ENCODE measurements at places on chromosomes 12 and 14. TPM values are rescaled to one million over a fixed set of nuclear protein-coding genes. Genes with fewer than 3 reads are reported as not detected.

The OR6C76 gene
- not detected for total RNA-seq

The GZMH gene
- total RNA-seq = not detected

The PRIMA1 gene
- 0.26 TPM for total RNA-seq

- H3K27me3 ChIP-seq = no peaks in the 10 kb centered on the region
- H3K27ac ChIP-seq = no peak overlapping the region
- H3K4me1 ChIP-seq = no peaks in the 10 kb centered on the region
These were observed 131.7 kb downstream of the VRK1 start for GRCh38 chr14:96928779-96929380.

DNA sequence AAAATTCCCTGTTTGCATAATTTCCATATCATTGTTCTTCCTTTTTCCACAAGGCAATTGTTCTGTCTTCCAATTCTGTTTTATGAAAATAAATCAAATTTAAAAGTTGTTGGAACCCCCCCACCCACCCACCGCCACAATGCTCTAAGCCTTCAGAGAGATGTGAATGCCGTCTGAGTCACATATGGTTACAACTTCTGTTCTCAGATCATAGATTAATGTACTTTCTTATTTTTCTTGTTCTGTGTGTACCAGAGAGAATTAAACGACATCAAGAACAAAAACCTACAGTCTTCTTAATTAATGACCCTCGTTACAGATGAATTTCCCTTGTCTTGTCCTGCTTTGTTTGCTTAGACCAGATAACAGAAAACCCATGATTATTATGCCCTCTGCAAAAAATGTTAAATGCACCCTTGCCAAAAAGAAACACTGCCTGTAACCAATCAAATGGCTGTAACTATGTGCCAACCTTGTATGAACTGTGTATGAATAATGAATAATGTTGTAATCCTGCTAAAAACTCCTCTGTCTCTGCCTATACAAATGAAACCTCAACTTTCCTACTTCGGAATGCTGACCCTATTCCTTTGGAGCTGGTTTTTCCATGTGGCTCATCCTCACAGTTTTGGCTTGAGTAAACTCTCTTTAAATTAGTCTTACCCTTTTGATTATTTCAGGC lies 14.0 kb downstream of the OR6S1 start:
- no peak overlapping the region for H3K27ac ChIP-seq
- no peak overlapping the region for H3K4me3 ChIP-seq
- H3K36me3 ChIP-seq = no peaks in the 10 kb centered on the region
- H3K27me3 ChIP-seq = no peaks in the 10 kb centered on the region
- DNase-seq = no peak
- H3K4me1 ChIP-seq = peaks cover 47% of the 10 kb centered on the region

- no peak for DNase-seq
- no peak overlapping the region for H3K4me3 ChIP-seq
- H3K4me1 ChIP-seq = peaks cover 1% of the 10 kb centered on the region
- no peaks in the 10 kb centered on the region for H3K27me3 ChIP-seq
- H3K27ac ChIP-seq = no peak overlapping the region
These were observed 38.0 kb downstream of the FOXN3 start for GRCh38 chr14:89379006-89379405.

DNA sequence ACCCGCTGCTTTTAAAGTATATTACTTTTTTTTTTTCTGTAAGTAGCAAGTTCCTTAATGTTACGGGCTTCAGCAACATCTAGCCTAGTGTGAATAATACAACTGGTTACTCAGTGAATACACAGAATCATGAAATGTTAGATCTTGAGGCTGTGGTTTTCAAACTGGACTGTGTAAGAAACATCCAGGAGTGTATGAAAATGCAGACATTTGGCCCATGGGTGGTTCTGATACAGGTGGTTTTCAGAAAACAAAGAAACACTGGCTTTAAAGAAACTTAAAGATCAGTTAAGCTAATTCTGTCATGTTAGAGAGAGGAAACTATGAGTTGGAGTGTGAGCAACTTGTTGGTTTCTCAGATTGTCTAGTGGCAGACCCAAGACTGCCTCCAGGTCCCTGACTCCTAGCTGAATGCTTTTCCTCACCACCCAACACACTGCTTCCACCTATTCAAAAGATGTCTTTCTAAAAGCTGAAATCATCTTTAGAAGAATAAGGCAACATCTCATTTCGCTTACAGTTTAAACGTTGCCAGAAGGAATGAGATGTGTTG lies 36.1 kb downstream of the TBC1D30 start:
- DNase-seq = no peak
- no peaks in the 10 kb centered on the region for H3K27me3 ChIP-seq
- H3K27ac ChIP-seq = no peak overlapping the region
- H3K36me3 ChIP-seq = no peaks in the 10 kb centered on the region
- H3K4me1 ChIP-seq = peaks cover 6% of the 10 kb centered on the region
- no peak overlapping the region for H3K4me3 ChIP-seq

DNA sequence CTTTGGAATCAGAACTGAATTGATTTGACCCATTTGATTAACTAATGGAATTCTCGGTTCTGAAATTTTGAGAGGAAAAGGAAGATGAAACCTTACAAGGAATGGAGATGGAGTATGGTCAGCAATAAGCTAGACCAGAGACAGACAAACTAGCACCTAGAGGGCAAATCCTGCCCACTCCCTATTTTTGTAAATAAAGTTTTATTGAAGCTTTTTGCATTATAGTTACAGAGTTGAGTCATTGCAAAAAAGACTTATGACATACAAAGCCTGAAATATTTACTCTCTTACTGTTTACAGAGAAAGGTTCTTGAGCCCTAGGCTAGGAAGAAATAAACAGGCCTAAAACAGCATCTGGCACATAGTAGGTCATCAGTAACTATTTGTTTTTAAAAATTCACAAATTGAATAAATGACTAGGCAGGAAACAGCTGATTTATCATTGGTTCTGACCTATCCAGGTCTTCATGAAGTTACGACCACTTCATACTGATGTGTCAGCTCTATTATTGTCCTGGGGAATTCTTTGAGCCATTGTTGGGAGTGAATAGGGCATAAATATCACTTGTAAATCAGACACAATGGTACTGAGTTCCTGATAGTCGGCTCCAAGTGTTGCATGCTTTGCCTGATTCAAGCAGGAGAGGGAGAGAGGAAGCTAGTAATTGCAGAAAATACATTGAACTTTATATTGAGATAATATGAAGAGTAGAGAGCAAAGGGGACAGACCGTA lies 14.6 kb upstream of the STAB2 start:
- no peaks in the 10 kb centered on the region for H3K27me3 ChIP-seq
- peaks cover 4% of the 10 kb centered on the region for H3K4me1 ChIP-seq
- H3K36me3 ChIP-seq = no peaks in the 10 kb centered on the region
- no peak for DNase-seq
- H3K4me3 ChIP-seq = no peak overlapping the region

DNA sequence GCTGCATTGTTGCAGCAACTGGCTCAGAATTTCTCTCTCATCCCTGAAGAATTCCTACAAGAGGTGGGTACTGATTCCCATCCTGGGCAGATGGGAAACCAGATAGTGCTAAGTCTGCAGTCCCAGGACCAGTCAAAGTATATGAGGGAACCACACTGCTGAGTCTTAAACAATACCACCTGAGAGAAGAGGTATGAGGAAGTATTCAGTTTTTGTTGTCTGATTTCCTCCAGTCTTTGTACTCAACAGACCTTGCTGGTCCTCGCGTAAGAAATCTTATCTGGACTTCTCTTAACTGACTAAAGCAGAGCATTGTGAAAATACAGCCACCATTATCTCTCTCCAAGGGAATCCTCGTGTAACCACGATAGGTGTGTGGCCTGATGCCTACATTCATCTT lies 3.6 kb upstream of the EDDM3A start:
- H3K27me3 ChIP-seq = no peaks in the 10 kb centered on the region
- H3K4me1 ChIP-seq = no peaks in the 10 kb centered on the region
- no peak overlapping the region for H3K27ac ChIP-seq
- no peak for DNase-seq
- H3K4me3 ChIP-seq = no peak overlapping the region

- no peaks in the 10 kb centered on the region for H3K4me1 ChIP-seq
- DNase-seq = no peak
- no peaks in the 10 kb centered on the region for H3K36me3 ChIP-seq
- H3K27me3 ChIP-seq = no peaks in the 10 kb centered on the region
- H3K27ac ChIP-seq = no peak overlapping the region
These were observed 86.0 kb downstream of the AEBP2 start for GRCh38 chr12:19525274-19525673.

DNA sequence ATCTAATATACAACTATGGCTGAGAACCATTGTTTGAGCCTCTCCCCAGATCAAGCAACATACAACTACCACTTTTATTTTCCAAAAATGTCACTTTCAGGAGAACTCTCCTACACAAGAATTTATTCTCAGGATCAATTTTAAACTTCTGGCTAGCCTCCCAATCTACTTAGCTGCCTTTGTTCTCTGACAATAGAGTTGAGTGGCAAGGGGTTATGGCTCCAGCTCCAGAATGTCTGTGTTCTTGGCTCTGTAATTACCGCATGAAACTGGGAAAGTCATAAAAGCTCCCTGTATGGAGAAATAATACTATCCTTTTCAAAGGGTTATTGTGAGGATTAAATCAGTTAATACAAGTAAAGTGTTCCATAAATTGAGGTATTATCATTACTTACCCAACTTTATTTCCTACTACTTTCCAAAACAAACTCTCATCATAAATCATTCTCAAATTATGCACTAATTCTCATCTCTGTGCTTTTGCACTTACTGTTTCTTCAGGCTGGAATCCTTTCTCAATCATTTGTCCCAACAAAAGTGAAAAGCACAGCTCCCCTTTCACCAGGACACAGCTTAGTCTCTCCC lies 121.9 kb downstream of the GARIN6 start:
- H3K36me3 ChIP-seq = no peaks in the 10 kb centered on the region
- no peak overlapping the region for H3K4me3 ChIP-seq
- no peaks in the 10 kb centered on the region for H3K27me3 ChIP-seq
- no peaks in the 10 kb centered on the region for H3K4me1 ChIP-seq

GRCh38 chr12:14691560-14691959 lies 4.8 kb downstream of the GUCY2C start:
- H3K27ac ChIP-seq = no peak overlapping the region
- no peaks in the 10 kb centered on the region for H3K4me1 ChIP-seq
- no peaks in the 10 kb centered on the region for H3K36me3 ChIP-seq
- H3K4me3 ChIP-seq = no peak overlapping the region
- H3K27me3 ChIP-seq = no peaks in the 10 kb centered on the region

GRCh38 chr12:75364919-75365318 lies 26.0 kb upstream of the GLIPR1L2 start:
- H3K27me3 ChIP-seq = no peaks in the 10 kb centered on the region
- no peaks in the 10 kb centered on the region for H3K4me1 ChIP-seq
- no peak for DNase-seq
- H3K36me3 ChIP-seq = no peaks in the 10 kb centered on the region

- no peaks in the 10 kb centered on the region for H3K27me3 ChIP-seq
- no peak overlapping the region for H3K27ac ChIP-seq
- H3K4me3 ChIP-seq = no peak overlapping the region
- no peaks in the 10 kb centered on the region for H3K4me1 ChIP-seq
- peaks cover 6% of the 10 kb centered on the region for H3K36me3 ChIP-seq
- DNase-seq = no peak
These were observed 58.3 kb upstream of the NR2C1 start for GRCh38 chr12:95131589-95132340.

- no peaks in the 10 kb centered on the region for H3K27me3 ChIP-seq
- H3K4me1 ChIP-seq = no peaks in the 10 kb centered on the region
- no peaks in the 10 kb centered on the region for H3K36me3 ChIP-seq
- H3K4me3 ChIP-seq = no peak overlapping the region
- H3K27ac ChIP-seq = no peak overlapping the region
These were observed 169.2 kb downstream of the PAWR start for GRCh38 chr12:79521576-79521975.

DNA sequence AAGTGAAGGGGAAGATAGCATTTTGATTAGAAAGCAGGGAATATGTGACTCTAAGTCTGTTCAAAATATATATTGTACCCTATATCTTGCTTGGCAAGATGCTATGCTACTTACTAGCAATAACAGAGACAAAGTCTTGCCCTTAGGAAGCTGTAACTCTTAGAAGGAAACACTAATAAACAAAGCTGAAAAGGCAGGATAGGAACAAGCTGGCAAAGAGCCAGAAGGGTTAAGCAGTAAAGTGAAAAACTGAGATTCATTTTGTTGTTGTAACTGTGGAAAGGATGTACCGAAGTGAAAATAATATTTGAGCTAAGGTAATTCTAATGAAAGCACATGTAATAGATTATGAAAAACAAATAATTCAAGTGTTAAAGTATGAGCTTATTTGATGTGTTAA lies 527.1 kb upstream of the FLRT2 start:
- no peak overlapping the region for H3K4me3 ChIP-seq
- no peaks in the 10 kb centered on the region for H3K27me3 ChIP-seq
- no peak for DNase-seq
- H3K36me3 ChIP-seq = no peaks in the 10 kb centered on the region
- H3K4me1 ChIP-seq = no peaks in the 10 kb centered on the region

DNA sequence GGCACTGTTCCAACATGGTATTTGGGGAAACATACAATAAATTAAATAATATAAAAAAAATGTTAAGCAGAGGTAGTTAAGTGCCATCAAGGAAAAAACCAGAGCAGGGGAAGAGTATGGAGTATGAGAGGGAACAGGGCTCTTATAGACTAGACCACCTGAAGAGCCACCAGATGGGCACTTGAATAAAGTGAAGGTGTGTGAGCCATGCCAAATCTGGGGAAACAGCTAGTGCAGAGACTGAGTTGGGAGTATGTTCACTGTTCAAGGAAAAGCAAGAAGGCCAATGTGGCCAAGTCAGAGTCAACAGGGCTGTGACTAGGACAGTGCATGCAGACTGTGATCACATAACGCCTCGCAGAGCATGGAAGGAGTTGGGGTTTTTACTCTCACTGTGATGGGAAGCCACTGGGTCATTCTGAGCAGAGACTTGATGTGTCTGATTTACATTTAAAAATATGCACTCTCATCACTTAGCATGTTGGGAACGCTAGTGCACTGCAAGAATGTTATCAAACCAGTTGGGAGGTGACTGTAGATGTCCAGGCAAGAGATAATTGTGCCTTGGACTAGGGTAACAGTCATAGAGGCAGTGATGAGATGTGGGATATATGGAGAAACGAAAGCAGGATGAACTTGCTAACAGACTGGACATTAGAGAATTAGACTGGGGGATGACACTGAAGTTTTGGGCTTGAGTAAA lies 25.6 kb downstream of the NDUFA12 start:
- H3K27ac ChIP-seq = no peak overlapping the region
- no peak overlapping the region for H3K4me3 ChIP-seq
- DNase-seq = no peak
- no peaks in the 10 kb centered on the region for H3K4me1 ChIP-seq
- no peaks in the 10 kb centered on the region for H3K36me3 ChIP-seq

DNA sequence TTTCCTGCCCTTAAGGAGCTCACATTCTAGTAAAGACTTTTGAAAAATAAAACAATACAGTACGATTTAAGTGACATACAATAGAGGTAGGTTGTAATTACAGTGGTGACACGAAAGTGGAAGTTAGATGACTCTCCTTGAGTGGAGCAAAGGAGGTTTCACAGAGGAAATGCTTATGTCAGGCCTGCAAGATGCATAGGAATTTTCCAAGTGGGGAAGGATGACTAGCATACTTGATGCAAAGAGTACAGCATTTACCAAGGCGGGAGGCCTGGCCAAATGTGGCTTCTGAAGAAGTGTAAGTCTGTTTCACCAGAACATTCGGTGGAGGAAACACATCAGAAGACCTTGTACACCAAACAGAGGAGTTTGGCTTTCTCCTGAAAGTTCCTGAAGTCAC lies 55.2 kb downstream of the ERO1A start:
- H3K27ac ChIP-seq = no peak overlapping the region
- no peak overlapping the region for H3K4me3 ChIP-seq
- no peak for DNase-seq
- no peaks in the 10 kb centered on the region for H3K27me3 ChIP-seq

Measured in body of pancreas (tissue), 4 donors.